GM23338 (cell line): ENCODE measurements at places on chromosomes 11 and 22.

GRCh38 chr11:78022397-78023396, at the start of gene KCTD14:
Gene KCTD14, minus strand, starts transcription at chr11:78023276. Its CDS starts 27 bp downstream, at chr11:78023249.
- peak within 1 kb of the TSS; percentile 84; the same call in 1 of the 2 replicates for H3K27ac ChIP-seq
- peak within 1 kb of the TSS; percentile 71 for H3K4me3 ChIP-seq
- no peaks in the 10 kb centered on the region for H3K27me3 ChIP-seq
- peaks cover 7% of the 10 kb centered on the region; the same call in 1 of the 2 replicates for H3K4me1 ChIP-seq
- peak; percentile 79 for DNase-seq

DNA sequence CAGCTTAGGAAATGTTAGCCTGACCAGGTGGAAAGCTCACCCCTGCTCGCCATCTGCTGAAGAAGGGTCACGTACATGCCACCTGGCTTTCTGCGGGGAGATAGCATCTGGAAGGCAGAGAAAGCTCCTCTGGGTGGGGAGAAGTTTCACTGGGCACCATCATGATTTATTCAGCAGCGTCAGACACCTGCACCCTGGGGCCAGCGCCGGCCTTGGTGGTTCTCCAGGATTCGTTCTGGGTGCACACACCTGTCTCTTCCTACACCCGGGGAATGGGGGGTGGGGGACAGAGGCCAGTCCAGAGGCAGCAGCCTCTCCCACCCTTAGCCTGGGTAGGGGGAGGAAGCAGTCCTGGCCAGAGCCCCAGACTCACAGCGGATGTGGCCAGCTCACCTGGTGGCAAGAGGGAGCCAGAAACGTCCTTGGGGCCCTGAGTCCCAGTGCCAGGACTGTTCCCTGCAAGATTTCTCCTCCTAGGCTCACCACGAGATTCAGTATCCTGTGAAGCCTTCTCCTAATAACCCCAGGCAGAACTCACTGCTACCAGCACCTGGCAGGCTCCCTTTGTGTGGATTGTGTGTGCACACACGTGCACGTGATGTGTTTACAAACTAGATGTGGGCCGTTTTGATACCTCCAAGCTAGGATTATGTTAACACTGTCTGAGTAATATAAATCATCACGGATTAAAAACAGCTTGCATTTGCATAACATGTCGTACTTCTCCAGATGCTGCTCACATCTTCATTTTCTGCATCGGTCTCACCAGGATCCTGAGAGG, 17.3 kb upstream of the RASD2 start:
- H3K27ac ChIP-seq, result no peak overlapping the region
- no peaks in the 10 kb centered on the region for H3K4me1 ChIP-seq
- no peaks in the 10 kb centered on the region for H3K27me3 ChIP-seq
- no peak overlapping the region for H3K4me3 ChIP-seq
- H3K36me3 ChIP-seq, result no peaks in the 10 kb centered on the region

- no peak overlapping the region for H3K4me3 ChIP-seq
- H3K4me1 ChIP-seq, result no peaks in the 10 kb centered on the region
Measured at GRCh38 chr11:65440831-65441499, 18.4 kb downstream of the NEAT1 start.

DNA sequence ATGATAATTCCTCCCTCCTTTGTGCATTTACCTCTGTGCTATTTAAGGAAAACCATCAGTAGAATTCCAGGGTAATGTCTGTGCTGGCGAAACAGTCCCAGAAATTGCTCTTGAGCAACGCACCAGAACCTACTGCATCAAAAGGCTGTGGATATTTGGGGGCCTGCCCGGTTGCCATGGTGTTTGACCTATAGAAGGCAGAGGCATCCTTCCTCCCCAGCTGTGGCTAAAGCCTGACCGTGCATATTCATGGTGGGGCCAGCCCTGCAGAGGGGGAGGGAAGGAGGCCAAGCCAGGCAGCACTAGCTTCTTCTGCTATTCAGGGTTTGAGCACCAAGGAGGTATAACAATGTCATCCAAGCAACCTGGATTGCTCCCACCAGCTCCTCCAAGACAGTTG, 215.0 kb upstream of the E2F8 start:
- peak; percentile 43 for DNase-seq
- no peaks in the 10 kb centered on the region for H3K36me3 ChIP-seq
- H3K27me3 ChIP-seq, result no peaks in the 10 kb centered on the region
- no peak overlapping the region for H3K4me3 ChIP-seq

- no peaks in the 10 kb centered on the region for H3K36me3 ChIP-seq
- H3K27me3 ChIP-seq, result no peaks in the 10 kb centered on the region
- H3K27ac ChIP-seq, result 0 out of 2 replicates have a peak overlapping the region, but pooled peaks have one; percentile 78
- peaks cover 38% of the 10 kb centered on the region for H3K4me1 ChIP-seq
- H3K4me3 ChIP-seq, result no peak overlapping the region
Measured at GRCh38 chr11:48054994-48055291, 74.6 kb downstream of the PTPRJ start.

GRCh38 chr11:69984457-69985261, 93.5 kb upstream of the ANO1 start:
- peak; percentile 89 for DNase-seq
- peaks cover 62% of the 10 kb centered on the region for H3K27me3 ChIP-seq
- H3K4me1 ChIP-seq, result peaks cover 44% of the 10 kb centered on the region
- H3K27ac ChIP-seq, result no peak overlapping the region
- no peaks in the 10 kb centered on the region for H3K36me3 ChIP-seq

GRCh38 chr22:21865041-21865440, 2.4 kb downstream of the MAPK1 start:
- no peaks in the 10 kb centered on the region for H3K36me3 ChIP-seq
- H3K4me1 ChIP-seq, result peaks cover 49% of the 10 kb centered on the region
- peak overlapping the region; percentile 93 for H3K4me3 ChIP-seq
- DNase-seq, result no peak

DNA sequence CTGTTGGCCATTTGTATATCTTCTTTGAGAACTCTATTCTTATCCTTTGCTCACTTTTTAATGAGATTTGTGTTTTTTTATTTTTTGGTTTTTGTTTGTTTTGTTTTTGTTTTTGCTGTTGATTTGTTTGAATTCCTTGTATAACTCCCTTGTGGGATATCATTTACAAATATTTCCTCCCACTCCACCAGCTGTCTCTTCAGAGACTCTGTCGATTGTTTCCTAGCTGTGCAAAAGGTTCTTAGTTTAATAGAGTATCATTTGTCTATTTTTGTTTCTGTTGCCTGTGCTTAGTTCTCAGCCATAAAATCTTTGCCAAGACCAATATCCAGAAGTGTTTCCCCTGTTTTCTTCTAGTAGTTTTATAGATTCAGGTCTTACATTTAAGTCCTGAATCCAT, 82.4 kb downstream of the ARHGAP32 start:
- DNase-seq, result no peak
- H3K4me3 ChIP-seq, result no peak overlapping the region
- no peak overlapping the region for H3K27ac ChIP-seq
- H3K36me3 ChIP-seq, result no peaks in the 10 kb centered on the region
- H3K4me1 ChIP-seq, result no peaks in the 10 kb centered on the region
- no peaks in the 10 kb centered on the region for H3K27me3 ChIP-seq

GRCh38 chr22:46367707-46368191, 32.2 kb downstream of the TRMU start:
- no peak overlapping the region for H3K27ac ChIP-seq
- DNase-seq, result peak; percentile 87
- no peaks in the 10 kb centered on the region for H3K27me3 ChIP-seq
- no peak overlapping the region for H3K4me3 ChIP-seq
- no peaks in the 10 kb centered on the region for H3K36me3 ChIP-seq

DNA sequence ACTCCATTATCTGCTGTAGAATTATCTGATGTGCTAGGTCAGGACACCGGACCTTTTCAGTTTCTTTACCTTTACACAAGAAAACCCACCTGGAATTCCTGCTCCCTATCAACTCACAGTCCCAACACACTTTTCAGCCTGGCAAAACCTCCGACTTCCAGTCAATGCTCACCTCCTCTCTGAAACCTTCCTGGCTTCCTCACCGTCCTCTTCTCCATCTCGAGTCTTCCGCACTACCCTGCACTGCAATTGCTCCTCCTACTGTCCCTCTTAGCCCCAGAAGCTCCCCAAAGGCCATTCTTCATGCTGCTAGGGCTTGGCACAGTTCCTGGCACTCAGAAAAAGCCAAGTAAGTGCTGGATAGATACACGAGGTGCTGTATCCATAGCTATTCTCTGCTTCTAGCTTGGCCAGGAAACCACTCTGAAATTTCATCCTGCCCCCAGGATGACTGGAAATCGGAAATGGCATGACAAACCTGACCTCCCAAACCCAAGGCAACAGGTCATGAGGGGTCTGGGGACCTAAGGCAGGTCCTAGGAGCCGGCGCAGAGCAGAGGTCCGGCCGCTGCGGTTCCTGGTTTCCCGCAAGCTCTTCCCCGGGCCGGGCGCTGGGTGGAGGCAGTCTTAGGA, 702 bp downstream of the SYN3 start:
- H3K4me1 ChIP-seq, result peaks cover 52% of the 10 kb centered on the region
- H3K4me3 ChIP-seq, result peak overlapping the region; percentile 82
- H3K27me3 ChIP-seq, result peaks cover 47% of the 10 kb centered on the region
- DNase-seq, result no peak
- H3K36me3 ChIP-seq, result no peaks in the 10 kb centered on the region

DNA sequence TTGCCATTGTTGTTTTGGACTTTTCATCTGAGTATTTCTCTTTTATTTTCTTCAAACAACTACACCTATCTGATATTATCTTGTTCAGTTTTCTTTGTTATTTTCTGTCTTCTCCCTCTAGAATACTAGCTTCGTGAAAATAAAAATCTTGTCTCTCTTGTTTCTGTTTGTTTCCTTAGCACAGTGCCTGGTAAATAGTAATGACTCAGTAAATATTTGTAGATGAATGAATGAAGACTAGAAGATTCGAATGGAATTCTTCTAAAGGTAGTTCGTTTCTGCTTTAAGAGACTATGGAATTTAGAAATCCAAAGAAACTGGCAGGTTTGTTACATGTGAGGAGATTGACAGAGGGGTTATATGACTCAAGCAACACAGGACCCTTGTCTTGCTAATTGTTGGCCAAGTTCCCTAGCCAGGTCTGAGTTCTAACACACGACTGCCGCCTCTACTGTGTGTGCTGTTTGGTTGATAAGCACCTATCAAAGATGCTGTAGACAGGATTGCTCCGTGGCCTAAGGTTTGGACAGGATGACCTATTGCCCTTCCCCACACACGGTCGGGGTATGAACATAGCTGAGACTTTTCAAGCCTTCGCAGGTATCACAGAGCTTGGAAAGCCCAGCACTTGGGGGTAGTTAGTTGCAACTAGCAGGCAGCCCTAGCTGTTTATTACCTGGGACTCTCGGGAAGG, 831 bp upstream of the TMEM135 start:
- peaks cover 60% of the 10 kb centered on the region for H3K4me1 ChIP-seq
- peak overlapping the region; percentile 99 for H3K4me3 ChIP-seq
- peak; percentile 45 for DNase-seq
- no peaks in the 10 kb centered on the region for H3K27me3 ChIP-seq
- H3K36me3 ChIP-seq, result no peaks in the 10 kb centered on the region

GRCh38 chr11:102367364-102367763, 20.4 kb downstream of the BIRC2 start:
- H3K36me3 ChIP-seq, result peaks cover 9% of the 10 kb centered on the region
- no peaks in the 10 kb centered on the region for H3K27me3 ChIP-seq
- H3K4me3 ChIP-seq, result no peak overlapping the region
- no peak overlapping the region for H3K27ac ChIP-seq
- no peak for DNase-seq
- H3K4me1 ChIP-seq, result no peaks in the 10 kb centered on the region
